ENCODE measurements at places on chromosomes 4 and X. TPM values are rescaled to one million over a fixed set of nuclear protein-coding genes. Genes with fewer than 3 reads are reported as not detected.

- H3K4me1 ChIP-seq: no peaks in the 10 kb centered on the region
- H3K36me3 ChIP-seq: no peaks in the 10 kb centered on the region
- H3K27me3 ChIP-seq: no peaks in the 10 kb centered on the region
- no peak for DNase-seq
- no peak overlapping the region for H3K4me3 ChIP-seq
- H3K27ac ChIP-seq: no peak overlapping the region
Measured at GRCh38 chrX:25941559-25942250, 196.4 kb upstream of the MAGEB18 start.

The ABLIM2 gene
- total RNA-seq: 0.31 TPM

DNA sequence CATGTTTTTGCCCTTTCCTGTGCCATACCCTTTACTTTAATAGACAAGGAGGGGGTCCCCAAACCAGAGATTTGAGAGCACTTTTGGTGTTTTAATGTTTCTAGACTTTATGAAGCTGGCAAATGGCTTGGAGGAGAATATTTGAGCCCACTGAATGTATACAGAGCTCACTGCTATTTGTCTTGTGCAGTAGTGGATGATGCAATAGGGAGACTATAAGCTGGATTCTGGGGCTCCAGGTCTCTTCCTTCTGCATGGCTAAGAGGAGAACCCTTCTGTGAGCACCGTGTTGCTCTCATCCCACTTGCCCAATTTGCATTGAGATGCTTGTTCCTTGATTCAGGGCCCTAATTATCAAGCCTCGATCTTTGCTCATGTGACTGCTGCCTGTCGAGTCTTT is 8.9 kb upstream of the PUDP start:
- no peaks in the 10 kb centered on the region for H3K27me3 ChIP-seq
- no peak for DNase-seq
- H3K4me1 ChIP-seq: peaks cover 30% of the 10 kb centered on the region
- no peak overlapping the region for H3K4me3 ChIP-seq

DNA sequence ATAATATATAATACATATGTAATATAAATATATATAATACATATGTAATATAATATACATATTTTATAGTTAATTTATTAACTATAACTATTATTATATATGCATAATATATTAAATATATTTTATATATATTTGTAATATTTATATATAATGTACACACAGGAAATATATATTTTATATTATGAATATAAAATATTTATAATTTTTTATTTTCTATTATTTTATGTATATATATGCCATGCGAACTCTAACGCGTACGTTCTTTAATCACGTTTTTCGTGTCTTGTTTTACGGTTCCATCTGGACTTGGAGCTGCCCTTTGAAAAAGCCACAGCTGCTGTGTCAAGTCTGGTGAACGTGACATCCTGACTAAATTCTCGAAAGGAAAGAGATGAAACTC is 332.1 kb downstream of the ASMT start:
- no peak overlapping the region for H3K27ac ChIP-seq
- H3K4me1 ChIP-seq: no peaks in the 10 kb centered on the region
- no peak for DNase-seq
- no peak overlapping the region for H3K4me3 ChIP-seq

DNA sequence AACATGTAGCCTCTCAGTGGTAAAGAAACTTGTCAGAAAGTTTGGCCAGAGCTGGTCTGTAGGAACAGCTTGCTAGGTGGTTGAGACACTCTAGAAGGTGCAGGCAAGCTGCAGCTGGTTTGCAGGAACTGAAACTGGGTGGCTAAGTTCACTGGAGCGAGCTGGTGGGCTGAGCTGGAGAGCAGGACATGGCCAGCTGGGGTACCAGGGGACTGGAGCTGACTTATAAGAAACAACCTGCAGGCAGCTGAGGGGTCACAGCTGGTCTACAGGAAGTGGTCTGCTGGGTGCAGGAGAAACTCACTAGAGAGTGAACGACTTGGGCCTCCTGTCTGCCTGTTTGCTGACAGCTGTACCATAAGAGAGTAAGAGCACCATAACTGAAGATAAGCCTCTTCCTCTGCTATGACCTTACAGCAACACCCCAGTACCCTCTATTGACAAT is 157.1 kb upstream of the LNX1 start:
- no peaks in the 10 kb centered on the region for H3K27me3 ChIP-seq
- H3K27ac ChIP-seq: no peak overlapping the region
- no peak overlapping the region for H3K4me3 ChIP-seq
- H3K4me1 ChIP-seq: no peaks in the 10 kb centered on the region

GRCh38 chr4:25896776-25897539 is 17.1 kb upstream of the SMIM20 start:
- no peak overlapping the region for H3K27ac ChIP-seq
- H3K36me3 ChIP-seq: no peaks in the 10 kb centered on the region
- DNase-seq: no peak
- no peak overlapping the region for H3K4me3 ChIP-seq
- no peaks in the 10 kb centered on the region for H3K4me1 ChIP-seq

DNA sequence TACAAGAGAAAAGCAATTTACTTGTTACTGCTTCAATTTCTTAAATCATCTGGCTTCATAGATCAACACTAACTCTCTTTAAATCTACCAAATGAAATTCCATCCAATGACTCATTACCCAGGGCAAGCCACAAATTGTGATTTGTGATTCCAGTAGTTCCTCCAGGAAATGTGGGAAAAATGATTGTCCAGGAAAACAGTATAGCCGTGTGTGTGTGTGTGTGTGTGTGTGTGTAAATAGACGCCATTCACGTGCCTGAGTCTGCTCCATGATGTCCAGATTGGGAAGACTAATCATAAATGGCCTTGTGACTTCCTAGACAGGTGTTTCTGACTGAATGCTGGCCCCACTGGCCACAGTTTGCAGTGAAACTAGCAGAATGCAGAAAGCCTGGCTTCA is 121.3 kb downstream of the HS6ST2 start:
- H3K4me3 ChIP-seq: no peak overlapping the region
- no peak for DNase-seq
- H3K27me3 ChIP-seq: no peaks in the 10 kb centered on the region

DNA sequence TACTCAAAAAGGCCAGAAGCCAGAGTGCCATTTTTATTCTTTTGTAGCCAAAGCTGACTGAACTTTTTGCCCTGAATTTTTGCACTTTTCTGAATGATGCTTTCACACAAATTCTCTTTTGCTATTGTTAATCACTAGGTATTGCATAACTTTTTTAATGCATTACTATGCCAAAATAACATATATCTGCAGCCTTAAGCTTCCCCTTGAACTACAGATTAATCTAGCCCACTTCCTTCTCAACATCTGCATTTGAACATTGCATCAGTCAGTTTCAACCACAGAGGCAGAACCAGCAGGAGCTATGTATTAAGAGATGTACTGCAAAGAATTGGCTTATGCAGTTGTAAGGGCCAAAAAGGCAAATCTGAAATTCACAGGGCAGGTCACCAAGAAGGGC is 197.6 kb upstream of the GYPA start:
- DNase-seq: no peak
- no peak overlapping the region for H3K4me3 ChIP-seq
- H3K27ac ChIP-seq: no peak overlapping the region

GRCh38 chr4:26330946-26331345 is 10.1 kb downstream of the RBPJ start:
- H3K27me3 ChIP-seq: no peaks in the 10 kb centered on the region
- no peak for DNase-seq
- H3K4me1 ChIP-seq: peaks cover 32% of the 10 kb centered on the region

The GASK1B gene
- 11.8 TPM for total RNA-seq

DNA sequence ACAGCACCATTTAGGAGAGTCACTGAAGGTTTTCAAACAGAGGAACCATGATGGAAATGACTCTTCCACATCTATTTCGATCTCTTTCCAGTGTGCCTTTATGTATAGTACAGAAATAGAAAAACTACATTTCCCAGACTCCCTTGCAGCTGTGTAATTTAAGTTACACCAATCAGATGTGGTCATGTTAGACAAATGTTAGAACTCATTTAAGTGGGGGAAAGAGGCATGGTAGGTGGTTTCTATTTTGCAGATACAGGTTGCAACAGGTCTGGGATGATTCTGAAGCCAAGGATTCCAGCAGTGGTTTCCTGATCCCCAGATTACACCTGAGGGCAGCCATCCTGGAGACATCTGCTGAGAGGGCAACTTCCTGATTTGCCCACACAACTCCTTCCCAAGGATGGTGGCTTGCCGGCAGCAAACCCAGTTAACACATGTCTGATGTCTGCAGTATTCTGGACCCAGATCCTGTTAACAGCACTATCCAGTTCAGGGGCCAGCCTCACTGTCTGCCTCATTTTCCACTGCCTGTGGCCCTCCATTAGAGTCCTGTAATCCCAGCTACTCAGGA is 38.7 kb upstream of the PDK3 start:
- no peak overlapping the region for H3K27ac ChIP-seq
- no peak for DNase-seq
- peaks cover 3% of the 10 kb centered on the region for H3K4me1 ChIP-seq
- no peak overlapping the region for H3K4me3 ChIP-seq

- H3K4me3 ChIP-seq: no peak overlapping the region
- DNase-seq: no peak
- no peak overlapping the region for H3K27ac ChIP-seq
- H3K36me3 ChIP-seq: no peaks in the 10 kb centered on the region
Measured at GRCh38 chrX:129940721-129941120, 34.8 kb downstream of the UTP14A start.

- H3K27ac ChIP-seq: no peak overlapping the region
- H3K4me3 ChIP-seq: peak overlapping the region; percentile 68
- peaks cover 9% of the 10 kb centered on the region for H3K4me1 ChIP-seq
- H3K36me3 ChIP-seq: peaks cover 3% of the 10 kb centered on the region
- no peak for DNase-seq
Measured at GRCh38 chr4:153684971-153685371, 891 bp downstream of the TLR2 start.

The ZNF185 gene
- total RNA-seq: 8.0 TPM

The SCML2 gene
- 3.4 TPM for total RNA-seq

The POU3F4 gene
- total RNA-seq: not detected

The SFRP2 gene
- total RNA-seq: 87.7 TPM

GRCh38 chr4:184408021-184408683 is 66.2 kb downstream of the IRF2 start:
- H3K27me3 ChIP-seq: no peaks in the 10 kb centered on the region
- peak overlapping the region; percentile 91 for H3K27ac ChIP-seq
- peaks cover 45% of the 10 kb centered on the region for H3K4me1 ChIP-seq
- no peak for DNase-seq

DNA sequence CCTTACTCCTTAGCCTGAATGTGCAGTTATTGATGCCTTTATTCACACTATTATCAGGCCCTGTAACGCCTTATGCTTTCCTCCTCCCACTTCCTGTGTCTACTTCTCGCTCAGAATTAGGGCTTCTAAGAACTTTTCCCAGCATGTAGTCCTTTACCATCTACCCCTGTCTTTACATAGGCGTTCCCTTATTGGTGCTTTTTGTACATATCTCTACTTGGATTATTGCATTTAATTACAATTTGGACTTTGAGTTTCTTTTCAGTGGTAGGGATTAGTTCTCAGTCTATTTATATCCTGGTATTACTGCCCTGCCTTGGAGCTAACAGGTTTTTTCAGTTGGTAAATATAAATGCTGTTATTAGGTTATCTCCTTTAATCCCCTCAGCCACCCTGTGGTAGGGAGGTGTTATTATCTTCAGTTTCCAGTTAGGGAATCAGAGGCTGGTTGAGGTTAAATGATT is 84.0 kb downstream of the RBPJ start:
- no peaks in the 10 kb centered on the region for H3K27me3 ChIP-seq
- no peak overlapping the region for H3K27ac ChIP-seq
- no peak for DNase-seq
- no peak overlapping the region for H3K4me3 ChIP-seq
- H3K4me1 ChIP-seq: peaks cover 12% of the 10 kb centered on the region

DNA sequence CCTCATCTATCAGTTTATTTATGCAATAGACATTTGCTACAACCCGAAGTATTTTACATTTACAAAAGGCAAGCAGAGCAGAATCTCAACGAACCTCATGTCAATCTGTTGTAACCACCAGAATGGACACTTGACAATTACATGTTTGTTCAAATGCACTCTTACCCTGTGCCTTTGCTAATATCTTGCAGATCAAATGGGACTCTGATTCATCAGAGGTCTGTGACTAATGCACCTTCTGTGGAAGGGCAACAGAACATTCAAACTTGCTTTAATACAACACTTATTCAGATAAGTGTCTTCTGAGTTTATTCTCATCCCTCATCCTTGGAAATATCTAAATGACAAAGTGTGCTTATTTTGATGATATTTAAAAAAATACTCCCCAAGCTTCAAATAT is 644.7 kb upstream of the PCDH10 start:
- no peak overlapping the region for H3K4me3 ChIP-seq
- no peak for DNase-seq
- H3K4me1 ChIP-seq: no peaks in the 10 kb centered on the region
- no peaks in the 10 kb centered on the region for H3K36me3 ChIP-seq

GRCh38 chr4:137283737-137284136 is 248.6 kb downstream of the PCDH18 start:
- no peak for DNase-seq
- no peak overlapping the region for H3K4me3 ChIP-seq
- H3K27ac ChIP-seq: no peak overlapping the region
- H3K27me3 ChIP-seq: no peaks in the 10 kb centered on the region
- H3K36me3 ChIP-seq: no peaks in the 10 kb centered on the region

The ART3 gene
- not detected for total RNA-seq

GRCh38 chrX:76555816-76556215 is 128.3 kb downstream of the MAGEE1 start:
- no peaks in the 10 kb centered on the region for H3K4me1 ChIP-seq
- no peak for DNase-seq

DNA sequence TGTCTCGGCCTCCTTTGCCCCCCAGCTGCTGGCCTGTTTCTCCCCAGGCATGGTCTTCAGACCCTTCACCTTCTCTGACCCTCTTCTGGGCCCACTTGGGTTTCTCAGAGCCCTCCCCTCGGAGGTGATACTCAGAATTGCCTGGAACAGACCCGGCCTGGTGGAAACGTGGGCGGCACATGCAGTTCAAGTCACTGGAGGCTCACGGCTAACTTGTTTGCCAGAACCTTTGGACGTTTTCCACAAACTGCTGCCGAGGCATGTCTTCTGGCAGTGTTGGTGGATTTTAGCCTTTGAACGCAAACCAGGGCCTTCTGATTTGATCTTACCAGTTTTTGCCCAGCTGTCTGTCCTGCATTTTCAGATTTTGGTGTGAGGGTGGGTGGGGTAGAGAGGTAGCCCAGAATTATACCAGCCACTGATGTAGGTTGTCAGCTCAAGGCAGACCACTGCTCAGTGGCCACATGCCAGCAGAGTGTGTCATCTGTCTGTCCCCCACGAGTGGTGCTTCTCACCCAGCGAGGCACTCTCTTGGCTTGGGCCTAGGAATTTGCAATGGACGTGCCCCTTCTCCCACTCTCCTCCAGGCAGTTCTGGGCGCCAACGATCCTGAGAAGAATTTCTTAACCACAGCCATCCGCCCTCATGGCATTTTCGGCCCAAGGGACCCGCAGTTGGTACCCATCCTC is 32.5 kb upstream of the ZNF185 start:
- peaks cover 10% of the 10 kb centered on the region for H3K36me3 ChIP-seq
- no peak overlapping the region for H3K27ac ChIP-seq
- no peak overlapping the region for H3K4me3 ChIP-seq
- H3K27me3 ChIP-seq: no peaks in the 10 kb centered on the region

Data from osteocyte (in vitro differentiated cells).